ENCODE measurements at places on chromosomes 1 and 21.

DNA sequence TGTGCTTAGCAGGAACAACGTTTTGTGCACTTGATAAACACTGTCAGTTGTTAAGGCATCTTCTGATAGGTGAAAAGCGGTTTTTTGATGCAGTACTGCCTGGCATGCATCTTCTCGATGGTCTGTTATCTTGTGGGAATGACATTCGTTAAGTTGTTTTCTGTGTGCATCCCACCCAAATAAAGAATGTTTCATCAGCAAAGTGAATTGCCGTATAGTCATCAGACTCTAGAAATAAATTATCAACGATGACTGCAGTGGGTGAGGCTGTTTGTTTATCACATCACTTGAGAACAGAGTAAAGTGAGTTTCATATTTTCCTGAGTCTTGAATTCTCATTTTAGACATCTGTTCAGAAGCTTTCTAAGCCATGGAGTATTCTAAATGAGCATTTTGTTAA lies 34.1 kb downstream of the NFIA start:
- DNase-seq: no peak

- no peak for DNase-seq
These were observed 23.7 kb upstream of the COG2 start for GRCh38 chr1:230618537-230618936.

DNA sequence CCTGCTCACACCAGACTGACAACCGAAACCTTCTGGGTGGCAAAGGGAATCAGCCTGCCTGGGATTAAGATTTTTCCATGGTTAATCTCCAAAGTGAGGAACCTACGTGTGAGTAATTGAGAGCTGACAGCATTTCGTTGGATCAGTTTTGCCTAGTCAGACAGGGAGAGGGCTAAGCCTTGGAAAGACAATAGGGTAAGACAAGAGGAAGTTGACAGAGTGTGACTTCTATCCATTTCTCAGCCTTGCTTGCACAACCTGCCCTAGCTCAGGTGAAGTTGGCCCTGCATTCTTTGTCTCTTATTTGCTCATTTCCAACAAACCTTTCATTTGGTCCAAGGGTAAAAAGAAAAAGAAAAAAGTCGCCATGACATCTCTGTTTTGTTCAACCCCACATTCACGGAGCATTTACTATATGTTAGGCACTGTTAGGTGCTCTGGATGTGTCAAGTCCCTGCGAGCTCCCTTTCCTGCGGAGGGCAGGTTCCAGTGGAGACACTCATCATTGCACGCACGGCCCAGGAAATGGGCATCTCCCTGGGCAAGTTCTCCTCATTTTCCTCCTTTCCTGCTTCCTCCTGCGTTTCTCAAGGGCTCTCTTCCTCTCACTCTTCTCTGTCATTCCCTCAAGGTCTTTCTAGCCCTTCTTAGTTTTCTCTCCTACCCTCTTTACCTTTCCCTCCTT lies 23.3 kb downstream of the KIRREL1 start:
- DNase-seq: no peak

- no peak for DNase-seq
These were observed 74.1 kb downstream of the GALNT2 start for GRCh38 chr1:230141021-230141648.

GRCh38 chr1:16175610-16176553 lies 20.0 kb upstream of the EPHA2 start:
- DNase-seq: peak; percentile 72

GRCh38 chr1:180280617-180281016 lies 50.6 kb downstream of the LHX4 start:
- no peak for DNase-seq

GRCh38 chr1:65197636-65198035 lies 49.6 kb downstream of the AK4 start:
- no peak for DNase-seq

DNA sequence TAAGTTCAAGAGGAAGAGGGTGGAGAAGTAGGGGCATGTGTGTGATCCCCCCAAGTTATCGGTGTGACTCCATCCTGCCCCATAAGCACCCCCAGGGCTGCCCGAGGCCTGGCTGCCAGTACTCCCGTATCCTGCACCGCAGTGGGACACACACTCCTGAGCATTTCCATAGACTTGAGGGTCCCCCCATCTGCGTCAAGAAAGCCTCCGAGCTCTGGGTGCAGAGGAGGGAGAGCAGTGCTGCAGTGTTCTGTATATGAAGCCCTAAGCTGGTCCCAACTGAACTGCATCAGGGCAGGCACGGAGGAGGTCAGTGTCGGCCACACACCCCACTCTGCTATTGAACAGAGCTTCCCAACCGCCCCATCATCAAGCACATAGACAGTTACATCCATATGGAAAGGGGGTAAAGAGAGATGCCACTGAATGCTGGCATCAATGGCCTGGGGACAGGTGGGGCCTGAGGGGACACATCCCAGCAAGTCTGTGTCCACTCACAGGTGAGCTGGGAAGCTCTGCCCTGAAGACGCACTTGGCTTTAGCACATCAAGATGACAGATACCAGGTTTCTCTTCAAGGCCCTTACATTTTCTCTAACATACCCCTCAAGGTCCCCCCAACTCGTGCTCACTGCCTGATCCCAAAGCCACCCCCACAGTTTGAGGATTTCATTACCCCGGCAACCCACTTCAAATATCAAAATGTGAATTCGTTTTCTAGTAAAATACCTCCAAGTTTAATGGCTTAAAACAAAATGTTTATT lies 64.3 kb downstream of the EVA1C start:
- no peak for DNase-seq

GRCh38 chr1:116879478-116880133 lies 30.1 kb upstream of the PTGFRN start:
- no peak for DNase-seq

DNA sequence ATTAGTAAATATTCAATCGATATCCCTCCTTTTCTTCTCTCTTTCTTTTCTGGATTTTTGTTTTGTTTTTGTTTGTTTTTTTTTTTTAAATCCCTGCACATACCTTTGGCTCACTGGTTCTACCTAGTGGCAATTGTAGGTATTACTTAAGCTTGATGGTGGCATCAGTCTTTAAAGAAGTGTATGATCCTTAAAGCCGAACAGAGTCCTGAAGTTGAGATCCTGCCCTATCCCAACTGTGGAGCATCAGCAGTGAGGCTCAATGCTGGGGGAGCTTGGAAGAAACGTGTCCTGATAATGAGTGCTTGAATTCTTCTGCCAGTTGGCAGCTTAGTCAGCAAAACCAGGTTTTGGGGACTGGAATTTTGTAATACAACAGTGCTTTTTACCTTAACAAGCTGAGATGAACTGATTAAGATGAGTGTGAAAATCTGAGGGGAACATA lies 60.8 kb downstream of the FASLG start:
- no peak for DNase-seq

- no peak for DNase-seq
These were observed 208.9 kb upstream of the GREM2 start for GRCh38 chr1:240820816-240821215.

DNA sequence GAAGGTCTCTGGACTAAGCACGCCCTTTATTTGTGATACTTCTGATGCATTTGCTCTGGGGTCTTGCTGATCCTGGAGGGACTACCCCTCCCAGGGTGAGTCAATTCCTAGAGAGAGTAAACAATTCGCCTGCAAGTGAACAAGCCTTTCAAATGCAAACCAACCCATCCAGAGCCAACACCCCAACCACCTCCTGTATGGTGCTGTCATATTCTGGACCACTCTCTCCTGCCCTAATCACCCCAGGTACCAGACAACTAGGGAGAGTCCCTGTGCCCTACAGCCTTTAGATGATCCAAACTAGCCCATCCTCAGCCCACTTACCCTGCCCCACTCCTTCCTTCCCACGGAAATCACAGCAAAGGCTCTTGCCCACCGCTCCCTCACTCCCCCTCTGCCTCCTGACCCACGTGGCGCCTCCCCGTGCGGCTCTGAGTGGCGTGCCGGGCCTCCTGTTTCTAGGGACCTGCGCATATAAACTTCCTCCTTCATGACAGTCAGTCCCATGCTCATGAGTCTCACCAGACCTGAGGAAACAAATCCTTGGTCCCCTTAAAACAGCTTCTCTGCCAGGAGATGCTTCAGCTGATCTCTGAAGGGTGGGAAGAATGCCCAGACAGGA lies 37.2 kb downstream of the ACTA1 start:
- no peak for DNase-seq

GRCh38 chr1:85440612-85441011 lies 24.3 kb downstream of the DDAH1 start:
- DNase-seq: no peak

All from AG04450 (cell line).